Stimulated activated CD8-positive, alpha-beta memory T cell treated with anti-CD3 and anti-CD28 coated beads, Interleukin-15, amount 100 ng/mL, for 48 hours (primary cell): ENCODE measurements at places on chromosomes 5 and 9.

DNA sequence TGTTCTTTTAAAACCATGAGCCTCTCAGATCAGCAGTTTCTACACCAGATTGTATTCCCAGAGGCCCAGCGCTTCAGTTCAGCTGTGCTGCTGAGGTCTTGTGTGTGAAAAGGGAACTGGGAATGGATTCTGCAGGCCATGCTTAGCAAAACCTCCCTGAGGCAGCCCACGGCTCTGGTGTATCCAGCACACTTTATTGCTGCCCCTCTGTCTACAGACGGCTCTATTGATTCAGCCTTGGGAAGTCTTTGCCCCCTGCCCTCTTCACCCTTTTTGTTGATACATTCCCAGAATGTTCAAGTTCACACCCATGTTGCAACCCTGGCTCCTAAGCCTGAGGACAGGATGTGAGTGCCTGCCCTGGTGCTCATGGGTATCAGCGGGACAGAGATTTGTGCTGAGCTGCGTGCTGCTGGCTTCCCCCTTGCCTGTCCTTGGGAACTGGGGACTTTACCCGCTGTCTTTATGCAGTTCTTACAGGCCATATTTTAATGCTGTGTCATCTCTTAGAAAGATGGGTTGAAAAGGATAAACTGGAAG lies 37.3 kb downstream of the ARHGAP26 start:
- DNase-seq, result no peak

DNA sequence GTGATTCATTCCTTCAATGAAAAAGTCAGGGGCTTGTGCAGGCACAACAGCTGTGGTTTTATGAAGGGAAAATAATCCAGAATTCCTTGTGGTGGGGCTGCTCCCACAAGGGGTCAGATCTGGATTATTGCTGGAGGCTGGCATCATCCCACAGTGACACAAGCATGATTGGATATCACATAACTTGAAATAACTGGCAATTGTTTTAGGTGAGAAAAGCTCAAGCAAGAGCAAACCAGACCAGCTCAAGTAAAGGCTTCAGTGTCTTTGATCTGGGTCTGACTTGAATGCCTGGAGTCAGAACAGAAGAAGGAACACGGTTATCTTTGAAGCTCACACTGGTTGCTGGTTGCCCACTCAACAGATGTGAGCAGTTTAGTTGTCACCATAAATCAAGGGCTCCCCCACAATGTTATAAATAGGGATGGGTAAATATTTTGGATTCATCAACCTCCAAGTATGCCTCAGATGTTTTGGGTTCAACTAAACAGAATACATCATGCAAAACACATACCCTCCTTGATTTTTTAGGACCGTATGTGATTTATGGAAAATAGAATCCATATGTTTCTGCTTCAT lies 3.1 kb upstream of the ZNF474 start:
- no peak for DNase-seq

DNA sequence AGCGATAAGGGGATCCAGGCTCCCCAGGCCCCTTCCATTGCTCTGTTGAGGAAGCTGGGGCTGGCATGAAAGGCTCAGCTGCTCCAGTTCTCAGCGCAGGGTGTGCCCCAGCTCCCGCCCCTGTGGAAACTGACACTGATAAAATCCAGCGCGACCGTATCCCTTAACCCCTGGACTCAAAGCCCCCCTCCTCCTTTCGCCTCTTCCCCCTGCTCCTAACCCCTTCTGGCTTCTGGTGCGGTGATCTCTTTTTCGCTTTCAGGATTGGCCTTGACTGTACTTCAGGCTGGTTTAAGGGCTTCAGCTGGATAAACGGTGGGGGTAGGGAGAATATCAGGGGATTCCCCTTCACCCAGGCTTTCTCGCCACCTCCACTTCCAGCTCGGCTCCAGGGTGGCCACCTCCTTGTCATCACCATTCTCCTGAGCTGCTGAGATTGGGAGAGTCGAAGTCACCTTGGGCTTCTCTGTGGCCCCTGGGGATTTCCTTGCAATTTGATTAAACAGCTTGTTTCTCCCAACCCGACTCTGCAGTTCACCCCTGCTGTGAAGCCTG lies 843 bp downstream of the BSPRY start:
- no peak for DNase-seq

DNA sequence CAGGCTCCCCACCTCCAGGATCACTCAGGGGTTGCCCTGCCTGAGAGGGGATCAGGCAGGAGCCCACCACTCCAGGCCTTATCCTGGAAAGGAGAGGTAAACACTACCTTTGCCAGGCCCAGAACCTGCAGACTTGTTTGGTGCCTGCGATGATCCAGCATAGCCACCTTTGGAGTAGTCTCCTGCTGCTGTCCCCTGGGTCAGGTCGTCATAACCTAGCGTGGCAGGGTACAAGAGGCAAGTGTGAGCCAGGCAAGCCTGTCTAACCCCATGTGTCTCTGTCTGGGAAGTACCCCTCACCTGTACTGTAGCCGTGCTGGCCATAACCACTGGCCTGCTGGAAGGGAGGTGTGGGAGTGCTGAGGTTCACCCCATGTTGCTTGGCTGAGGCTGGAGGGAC lies 106.1 kb downstream of the UBE2R2 start:
- DNase-seq, result no peak

DNA sequence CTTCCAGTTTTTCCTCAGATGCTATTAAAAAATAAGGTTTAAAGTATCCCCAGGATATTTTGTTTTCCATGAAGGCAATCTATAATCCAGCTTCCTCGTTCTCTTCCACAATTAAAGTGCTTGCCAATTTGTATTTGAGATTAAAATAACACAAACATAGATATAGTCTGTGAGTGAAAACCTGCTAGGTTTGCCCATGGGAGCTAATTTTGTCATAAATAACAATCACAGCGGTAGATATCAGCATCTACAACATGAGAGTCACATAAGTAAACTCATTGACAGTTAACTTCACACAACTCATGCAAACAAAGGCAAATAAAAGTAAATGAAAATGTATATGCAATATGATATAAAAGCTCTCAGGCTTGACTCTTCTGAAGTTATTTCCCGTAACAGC lies 29.2 kb upstream of the RASGRF2 start:
- DNase-seq, result no peak
